ENCODE measurements at places on chromosomes 1 and 21.

DNA sequence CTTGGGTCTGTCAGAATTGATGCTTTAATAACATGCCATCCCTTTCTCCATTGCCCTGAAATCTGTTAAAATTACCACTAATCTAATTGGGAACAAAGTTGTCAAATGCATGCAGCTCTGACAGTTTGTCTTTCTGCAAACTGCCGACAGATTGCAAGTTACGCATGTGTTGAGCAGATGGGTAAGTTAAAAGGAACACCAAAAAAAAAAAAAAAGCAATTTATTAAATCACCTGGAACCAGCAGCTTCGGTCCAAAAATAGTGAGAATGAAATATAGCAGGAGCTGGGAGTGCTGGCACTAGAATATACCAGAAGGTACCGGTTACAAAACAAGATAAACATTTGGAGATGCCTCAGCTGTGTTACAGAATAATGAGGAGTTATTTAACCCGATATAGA, 149.6 kb upstream of the C1orf87 start:
- no peak for DNase-seq

- DNase-seq: peak; percentile 37
Measured at GRCh38 chr1:24322470-24323177, 3.5 kb downstream of the GRHL3 start.

- no peak for DNase-seq
Measured at GRCh38 chr1:70633004-70633403, 221.9 kb downstream of the CTH start.

DNA sequence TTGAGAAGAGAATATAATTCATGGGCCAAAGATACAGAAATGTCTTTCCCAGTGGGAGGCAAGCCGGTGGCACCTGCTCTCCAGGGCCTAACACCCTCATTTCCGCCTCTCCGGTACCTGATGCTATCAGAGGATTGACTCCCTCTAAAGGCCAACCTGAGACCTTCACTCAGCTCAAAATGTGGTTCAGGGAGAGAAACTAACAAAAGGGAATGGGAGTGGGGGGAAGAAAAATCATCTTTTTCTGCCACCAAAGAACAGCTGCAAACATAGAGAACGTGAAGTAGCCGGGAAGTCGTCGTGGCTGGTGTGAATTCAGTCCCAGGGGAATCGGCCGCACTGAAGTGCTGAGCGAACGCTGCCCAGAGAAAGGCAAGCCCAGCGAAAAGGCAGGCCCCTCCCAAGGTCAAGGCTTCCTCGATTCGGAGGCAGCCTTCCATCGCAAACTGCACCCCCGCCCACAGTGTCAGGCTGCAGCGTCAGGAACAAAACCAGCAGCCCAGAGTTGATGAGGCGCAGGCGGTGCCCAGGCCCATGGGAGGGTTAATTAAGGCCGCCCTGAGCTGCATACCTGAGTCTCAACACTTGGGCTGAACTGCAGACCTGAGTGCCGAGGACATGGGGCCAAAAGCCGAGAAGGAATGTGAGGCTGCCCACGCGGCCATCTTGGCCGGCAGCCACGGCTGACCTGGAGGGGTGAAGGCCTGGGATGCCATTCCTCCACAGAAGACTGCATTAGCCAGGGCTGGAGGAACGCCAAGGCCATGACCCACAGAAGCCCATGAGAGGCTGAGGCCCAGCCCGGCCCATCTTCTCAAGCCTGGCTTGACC, 160.2 kb downstream of the PSMG1 start:
- peak; percentile 79 for DNase-seq

GRCh38 chr1:235908742-235909520, 42.2 kb upstream of the LYST start:
- no peak for DNase-seq

GRCh38 chr1:91725989-91726721, 159.8 kb downstream of the TGFBR3 start:
- DNase-seq: no peak

DNA sequence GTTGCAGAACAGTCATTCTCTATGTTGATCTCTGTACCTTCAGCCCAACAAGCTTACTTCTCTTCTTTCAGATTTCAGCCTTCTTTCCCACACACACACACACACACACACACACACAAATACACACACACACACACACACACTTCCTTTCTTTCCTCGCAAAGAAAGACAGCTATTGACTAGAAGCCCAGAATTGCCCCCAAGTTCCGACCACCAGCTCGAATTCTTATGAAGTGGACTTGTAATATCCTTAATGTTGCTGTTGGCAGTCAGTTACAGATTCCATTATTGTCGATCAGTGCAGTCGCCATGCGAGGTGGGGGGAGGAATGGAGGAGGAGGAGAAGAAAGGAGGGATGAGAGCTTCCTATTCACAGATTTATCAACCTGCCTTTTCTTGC, 125.5 kb downstream of the CLEC20A start:
- no peak for DNase-seq

DNA sequence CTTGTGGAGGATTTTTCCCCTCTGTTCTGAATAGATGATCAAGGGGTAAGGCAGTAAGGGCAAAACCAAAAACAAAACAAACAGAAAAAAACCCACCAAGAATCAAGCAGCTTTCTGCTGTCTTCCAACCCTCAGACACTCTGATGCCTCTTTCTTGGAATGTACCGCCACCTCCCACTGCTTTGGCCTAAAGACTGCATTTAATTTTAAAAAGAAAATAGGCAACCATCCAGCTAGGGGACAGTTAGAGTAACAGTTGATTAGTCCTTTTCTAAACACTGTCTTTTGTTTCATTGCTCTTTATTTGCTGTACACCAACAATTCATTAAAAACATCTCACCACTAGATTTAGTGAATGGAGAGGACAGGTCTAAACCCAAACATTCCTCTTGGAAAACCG, 21.5 kb downstream of the WLS start:
- no peak for DNase-seq

- DNase-seq: no peak
Measured at GRCh38 chr21:46474382-46474781, 15.7 kb downstream of the DIP2A start.

GRCh38 chr21:44802396-44803153, 955 bp upstream of the UBE2G2 start:
- DNase-seq: no peak

- DNase-seq: no peak
Measured at GRCh38 chr1:181701891-181702290, 218.6 kb downstream of the CACNA1E start.

DNA sequence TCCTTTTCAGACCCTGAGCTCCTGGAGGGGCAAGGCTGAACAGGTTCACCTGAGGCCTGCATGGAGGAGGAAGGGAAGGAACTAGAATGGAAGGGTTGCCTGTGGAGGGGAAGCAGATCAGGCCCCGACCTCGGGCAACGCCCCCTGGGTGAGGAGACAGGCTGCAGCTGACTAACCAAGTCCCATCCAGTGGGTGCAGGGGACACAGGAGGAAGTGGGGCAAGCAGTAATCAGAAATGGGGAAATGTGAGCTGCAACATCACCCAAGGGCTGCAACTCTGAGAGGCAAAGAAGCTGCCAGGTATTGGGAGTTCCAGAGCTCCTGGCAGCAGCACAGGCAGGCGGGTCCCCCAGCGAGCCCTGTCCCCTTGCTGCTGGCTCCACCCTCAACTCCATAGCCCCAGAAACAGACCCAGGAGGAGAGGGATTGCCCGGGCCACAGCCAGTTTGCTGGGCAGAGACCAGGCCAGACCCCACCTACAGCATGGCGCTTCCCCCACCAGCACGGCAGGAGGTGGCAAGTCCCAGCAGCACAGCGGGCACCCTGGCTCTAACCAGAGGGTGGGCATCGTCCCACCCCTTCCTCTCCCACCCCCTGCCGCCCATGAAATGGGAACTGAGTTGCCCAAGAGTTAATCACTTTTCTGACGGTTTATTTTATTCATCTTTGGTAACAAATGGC, 38.5 kb downstream of the MRPL37 start:
- DNase-seq: no peak

- DNase-seq: no peak
Measured at GRCh38 chr1:170674986-170675385, 11.1 kb downstream of the PRRX1 start.

DNA sequence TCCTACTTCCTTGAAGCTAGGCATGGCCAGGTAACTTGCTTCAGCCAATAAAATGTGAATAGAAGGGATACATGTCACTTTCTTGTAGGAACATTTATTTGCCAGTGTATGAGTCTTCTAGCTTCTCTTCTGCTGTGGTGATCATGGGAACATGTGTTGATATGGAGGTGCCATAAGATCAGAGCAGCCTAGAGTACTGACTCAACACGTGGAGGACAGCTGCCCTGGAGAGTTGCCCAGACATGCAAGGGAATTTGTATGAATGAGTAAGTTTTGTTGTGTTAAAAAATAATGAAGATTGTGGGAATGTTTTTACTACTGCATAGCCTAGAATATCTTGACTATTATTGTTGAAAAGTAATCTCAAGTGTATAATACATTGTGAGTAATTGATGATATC, 502.3 kb downstream of the NUF2 start:
- peak; percentile 61 for DNase-seq

DNA sequence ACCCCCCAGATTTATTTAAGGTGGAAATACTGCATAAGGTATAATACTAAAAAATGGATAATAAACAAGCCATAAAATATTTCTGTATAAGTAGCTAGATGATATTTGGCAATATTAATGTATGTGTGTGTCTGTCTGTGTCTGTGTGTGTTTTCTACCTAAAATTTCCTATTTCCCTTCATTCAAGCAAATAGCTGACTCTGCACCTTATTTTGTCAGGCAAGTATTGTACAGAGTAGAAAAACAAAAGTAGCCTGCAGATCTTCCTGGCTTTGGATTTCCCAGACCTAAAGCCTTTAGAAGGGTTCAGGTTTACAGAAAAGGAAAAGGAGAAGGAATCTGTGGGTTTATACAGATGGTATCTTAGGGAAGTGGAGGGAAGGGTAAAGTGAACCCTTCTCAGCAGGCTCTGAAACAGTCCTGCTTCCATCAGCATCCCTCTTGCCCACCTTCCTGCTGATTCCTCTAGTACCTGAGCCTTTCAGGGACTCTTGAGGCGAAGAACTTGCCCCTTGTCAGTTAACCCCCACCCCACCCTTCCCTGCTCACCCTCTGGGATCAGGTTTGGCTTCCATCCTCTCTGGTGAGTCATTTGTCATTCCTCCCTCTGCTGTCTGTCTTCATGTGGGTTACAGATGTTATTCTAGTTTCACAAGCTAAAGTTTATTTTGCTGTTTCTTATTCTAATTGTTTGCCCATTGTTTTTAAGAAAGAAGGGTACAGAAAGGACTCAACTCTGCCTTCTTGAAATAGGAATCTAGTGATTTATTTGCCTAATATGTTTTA, 21.7 kb upstream of the RGS16 start:
- DNase-seq: no peak

DNA sequence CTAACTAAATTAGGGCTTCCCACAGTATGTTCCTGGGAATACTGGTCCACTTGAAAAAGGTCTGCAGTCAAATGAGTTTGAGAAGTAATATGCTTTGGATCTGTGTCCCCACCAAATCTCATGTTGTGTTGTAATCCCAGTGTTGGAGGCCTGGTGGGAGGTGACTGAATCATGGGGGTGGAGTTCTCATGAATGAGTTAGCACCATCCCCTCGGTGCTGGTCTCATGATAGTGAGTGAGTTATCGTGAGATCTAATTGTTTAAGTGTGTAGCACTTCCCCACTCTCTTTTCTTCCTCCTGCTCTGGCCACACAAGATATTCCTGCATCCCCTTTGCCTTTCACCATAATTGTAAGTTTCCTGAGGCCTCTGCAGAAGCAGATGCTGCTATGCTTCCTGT, 16.9 kb upstream of the DMRTB1 start:
- no peak for DNase-seq

GRCh38 chr1:218865591-218865990, 308.1 kb upstream of the LYPLAL1 start:
- DNase-seq: no peak

DNA sequence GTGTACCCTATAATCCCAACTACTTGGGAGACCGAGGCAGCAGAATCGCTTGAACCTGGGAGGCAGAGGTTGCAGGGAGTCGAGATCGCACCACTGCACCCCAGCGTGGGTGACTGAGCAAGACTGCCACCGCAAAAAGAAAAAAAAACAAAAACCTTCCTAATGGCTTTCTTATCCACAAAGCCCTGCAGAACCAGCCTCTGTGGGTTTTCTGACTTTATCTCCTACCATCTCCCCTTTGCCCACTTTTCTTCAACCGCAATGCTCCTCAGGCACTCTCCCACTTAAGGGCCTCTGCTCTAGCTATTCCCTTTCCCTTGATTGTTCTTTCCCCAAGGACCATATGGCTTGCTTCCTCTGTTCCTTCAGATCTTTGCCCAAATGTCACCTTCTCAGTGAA, 67.9 kb upstream of the PUM1 start:
- no peak for DNase-seq

DNA sequence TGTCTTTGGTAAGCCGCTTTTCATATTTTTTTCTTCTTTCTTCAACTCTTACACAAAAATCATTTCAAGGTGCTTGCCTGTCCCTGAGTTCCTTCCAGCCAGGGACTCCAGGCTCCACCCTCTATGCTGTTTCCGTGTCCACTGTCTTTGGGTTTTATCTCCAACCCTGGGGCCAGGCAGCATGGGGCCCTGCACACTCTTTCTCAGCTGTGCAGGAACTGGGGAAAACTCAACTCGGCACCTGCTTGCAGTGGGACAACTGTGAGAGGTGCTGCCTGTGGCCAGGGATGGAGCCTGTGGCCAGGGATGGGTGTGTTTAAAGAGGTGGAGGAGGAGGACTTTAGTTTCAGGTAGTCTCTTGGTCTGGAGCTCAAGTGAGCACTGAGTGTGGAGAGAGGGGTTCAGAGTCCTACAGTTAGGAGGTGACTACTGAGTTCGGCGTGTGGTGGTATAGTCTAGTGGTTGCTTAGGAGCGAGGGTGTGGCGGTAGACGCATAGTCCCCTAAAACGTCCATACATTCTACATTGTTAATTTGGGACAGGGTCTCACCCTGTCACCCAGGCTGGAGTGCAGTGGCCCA, 13.4 kb downstream of the TNFRSF8 start:
- no peak for DNase-seq

- peak; percentile 66 for DNase-seq
Measured at GRCh38 chr1:9539829-9540550, 725 bp downstream of the SLC25A33 start.

- no peak for DNase-seq
Measured at GRCh38 chr21:36926989-36927718, 39.3 kb downstream of the HLCS start.

DNA sequence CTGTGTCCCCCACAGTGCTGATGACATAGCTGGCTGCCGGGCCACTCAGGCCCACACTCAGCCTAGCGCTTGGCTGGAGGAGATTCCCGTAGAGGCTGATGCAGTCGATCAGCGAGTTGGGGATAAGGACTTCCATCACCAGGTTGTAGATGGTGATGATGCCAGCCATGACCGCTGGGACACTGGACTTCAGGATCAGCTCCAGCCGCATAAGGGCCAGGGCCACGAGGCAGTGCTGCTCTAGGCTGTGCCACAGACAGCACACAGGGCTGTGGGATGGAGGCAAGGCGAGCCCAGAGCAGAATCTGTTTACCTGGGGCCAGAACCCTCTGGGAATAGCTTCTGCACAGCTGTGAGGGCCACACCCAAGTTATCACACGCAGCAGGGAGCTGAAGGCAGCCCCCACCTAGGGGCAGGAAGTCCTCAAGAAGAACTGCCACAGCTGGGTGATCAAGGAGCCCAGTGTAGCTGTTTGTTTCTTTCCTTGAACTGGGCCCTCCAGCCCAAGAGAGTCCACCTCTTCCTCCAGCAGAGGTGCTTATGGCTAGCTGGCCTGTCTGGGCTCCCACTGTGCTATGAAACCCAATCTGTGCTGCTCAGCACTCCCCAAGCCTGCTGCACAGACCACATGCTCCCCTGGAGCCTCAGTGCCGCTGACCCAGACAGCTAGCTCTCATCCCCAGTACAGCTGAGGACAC, 6.2 kb downstream of the SLC2A1 start:
- DNase-seq: no peak

- DNase-seq: no peak
Measured at GRCh38 chr1:206716870-206717673, 32.4 kb downstream of the MAPKAPK2 start.

GRCh38 chr1:38026592-38027200, 14.2 kb downstream of the UTP11 start:
- DNase-seq: no peak

Data from left cardiac atrium (tissue), 4 donors.